ENCODE measurements at places on chromosomes 16 and 17.

GRCh38 chr17:9200699-9201359 lies 179.5 kb downstream of the NTN1 start:
- DNase-seq: no peak

- no peak for DNase-seq
These were observed 28.0 kb upstream of the MAF start for GRCh38 chr16:79628501-79628975.

GRCh38 chr17:80731323-80731722 lies 186.7 kb downstream of the RPTOR start:
- no peak for DNase-seq

DNA sequence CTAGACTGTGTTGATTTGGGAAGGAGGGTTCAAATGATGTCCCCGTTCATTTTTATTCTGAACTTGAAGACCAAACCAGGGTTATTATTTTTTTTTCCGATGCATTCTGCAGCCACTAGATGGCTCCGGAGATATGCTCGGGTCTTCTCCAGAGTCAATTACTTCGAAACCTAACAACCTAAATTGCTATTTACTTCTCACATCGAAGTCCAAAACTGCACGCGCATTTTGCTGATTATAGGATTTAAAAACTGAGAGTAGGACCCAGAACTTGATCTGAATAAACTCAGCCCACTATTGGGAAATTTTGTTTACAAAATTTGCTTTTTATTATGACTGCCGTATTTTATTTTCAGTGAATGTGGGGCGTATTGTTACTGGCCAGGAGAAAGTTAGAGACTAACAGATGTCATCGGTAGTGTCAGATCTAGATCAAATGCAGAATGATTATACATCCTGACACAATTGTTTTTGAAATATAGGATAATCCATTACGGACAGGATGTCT lies 263.8 kb downstream of the HS3ST3A1 start:
- peak; percentile 2 for DNase-seq

DNA sequence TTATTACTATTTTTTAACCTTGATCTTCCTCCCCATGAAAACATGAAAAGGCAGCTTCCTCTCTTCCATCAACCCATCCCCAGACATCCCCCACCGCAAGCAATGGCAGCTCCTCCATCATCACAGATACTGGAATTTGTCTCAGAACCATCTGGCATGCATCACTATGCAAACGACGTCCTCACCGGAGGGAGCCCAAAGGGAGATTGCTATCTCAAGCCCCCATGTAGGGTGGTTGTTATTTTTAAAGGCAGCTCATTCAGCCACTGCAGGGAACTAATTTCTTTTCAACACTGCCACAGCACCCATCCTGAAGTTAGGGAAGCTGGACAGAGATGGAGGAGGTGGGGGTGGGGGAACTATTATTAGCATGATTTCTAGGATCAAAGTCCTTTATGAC lies 222.5 kb downstream of the FOXL1 start:
- DNase-seq: no peak

DNA sequence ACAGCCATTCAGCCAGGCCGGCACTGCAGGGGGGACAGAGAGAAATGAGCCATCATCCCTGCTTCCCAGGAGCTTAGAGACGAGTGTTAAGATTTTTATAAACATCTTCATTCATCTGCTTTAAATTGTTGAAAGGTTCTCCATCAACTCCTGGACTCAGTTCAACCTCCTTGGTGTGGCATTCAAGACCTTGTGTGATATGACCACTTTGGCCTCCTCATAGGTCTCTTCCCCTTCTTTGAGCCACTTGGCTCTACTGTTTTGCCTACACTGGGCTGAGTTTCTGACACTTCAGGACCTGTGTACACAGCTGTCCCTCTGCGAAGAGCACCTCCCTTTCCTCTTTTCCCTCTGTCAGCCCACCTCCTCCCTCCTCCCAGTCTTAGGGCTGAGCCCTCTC lies 4.3 kb downstream of the DOC2B start:
- no peak for DNase-seq

DNA sequence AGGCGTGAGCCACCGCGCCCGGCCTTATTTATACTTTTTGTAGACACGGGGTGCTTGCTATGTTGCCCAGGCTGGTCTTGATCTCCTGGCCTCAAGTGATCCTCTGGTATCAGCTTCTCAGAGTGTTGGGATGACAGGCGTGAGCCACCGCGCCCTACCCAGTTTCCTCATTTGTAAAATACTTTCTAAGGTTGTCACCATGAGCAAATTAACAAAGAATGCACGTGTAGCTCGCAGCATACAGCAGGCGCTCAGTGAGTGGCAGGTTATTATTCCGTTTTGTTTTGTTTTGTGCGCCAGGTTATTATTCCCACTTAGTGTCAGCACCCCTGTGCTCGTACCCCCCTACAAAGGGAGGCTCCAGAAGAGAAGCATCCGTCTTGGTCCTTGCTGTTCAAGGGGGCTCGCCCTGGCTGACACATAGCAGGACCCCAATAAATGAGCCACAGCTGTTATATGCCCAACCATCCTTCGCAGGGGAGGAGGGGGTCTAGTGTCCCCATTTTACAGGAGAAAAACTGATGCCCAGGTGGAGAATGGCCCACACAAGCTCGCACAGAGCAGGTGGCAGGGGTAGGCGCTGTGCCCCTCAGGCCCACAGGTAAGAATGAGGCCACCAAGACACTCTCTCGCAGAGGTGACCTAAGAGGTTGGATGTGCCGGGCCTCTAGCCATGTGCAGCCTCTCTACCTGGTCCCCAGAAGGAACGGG lies 686 bp upstream of the MIEF2 start:
- DNase-seq: no peak

DNA sequence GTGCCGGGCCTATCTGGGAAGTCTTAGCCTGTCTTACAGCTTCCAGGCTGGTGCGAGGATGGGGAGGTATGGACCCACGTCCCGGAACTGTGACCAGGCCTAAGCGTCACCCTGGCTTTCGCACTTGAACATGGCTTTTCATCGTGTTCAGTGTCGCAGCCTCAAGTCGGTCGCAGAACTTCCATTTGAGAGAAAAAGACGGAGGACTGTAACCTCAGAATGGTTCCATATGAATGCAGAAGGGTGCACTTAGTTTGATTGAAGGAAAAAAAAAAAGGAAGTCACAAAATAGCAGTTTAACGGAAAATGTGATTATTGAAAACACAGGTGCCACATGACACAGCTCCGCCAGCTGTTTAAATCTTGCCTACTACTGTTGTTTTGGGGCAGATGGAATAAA lies 30.2 kb upstream of the JPT2 start:
- DNase-seq: no peak

DNA sequence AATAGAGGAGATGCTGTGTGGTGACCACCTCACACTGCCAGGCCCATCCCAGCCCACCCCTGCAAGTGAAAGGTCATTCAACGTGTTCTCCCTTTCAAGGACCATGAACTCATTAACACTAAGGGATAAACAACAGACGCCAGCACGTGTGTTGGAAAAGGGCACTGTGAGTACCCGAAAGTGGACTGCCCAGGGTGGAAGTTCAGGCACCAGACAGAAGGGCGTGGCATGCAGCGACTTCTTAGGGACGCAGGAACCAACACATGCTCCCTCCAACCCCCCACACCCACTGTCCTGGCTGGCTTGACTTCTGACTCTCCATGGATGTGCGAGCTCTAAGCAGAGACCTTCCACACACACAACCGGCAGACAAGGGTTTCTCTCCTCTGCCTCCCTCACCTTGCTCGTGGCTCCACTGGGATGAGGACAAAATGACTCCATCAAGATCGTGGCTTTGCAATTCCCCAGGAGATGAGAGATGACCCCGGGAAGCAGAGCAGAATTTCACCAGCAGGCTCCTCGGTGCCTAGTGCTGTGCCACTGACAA lies 11.0 kb downstream of the UBALD1 start:
- no peak for DNase-seq

DNA sequence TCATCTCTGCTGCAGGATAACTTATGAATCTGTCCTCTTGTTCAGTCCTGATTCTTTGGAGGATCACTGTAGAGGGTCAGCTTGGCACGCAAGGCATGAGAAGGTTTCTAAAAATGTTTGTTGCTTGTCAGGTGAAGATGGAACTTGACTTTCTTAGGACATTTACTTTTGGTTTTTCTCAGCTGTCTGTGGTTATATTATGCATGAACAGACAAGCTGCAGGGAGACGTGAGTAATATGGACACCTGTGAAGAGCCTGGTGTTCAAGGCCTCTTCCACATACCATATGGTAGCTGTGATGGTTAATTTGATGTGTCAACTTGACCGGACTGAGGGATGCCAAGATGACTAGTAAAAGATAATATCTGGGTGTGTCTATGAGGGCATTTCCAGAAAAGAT lies 270.2 kb upstream of the CPHXL start:
- no peak for DNase-seq

DNA sequence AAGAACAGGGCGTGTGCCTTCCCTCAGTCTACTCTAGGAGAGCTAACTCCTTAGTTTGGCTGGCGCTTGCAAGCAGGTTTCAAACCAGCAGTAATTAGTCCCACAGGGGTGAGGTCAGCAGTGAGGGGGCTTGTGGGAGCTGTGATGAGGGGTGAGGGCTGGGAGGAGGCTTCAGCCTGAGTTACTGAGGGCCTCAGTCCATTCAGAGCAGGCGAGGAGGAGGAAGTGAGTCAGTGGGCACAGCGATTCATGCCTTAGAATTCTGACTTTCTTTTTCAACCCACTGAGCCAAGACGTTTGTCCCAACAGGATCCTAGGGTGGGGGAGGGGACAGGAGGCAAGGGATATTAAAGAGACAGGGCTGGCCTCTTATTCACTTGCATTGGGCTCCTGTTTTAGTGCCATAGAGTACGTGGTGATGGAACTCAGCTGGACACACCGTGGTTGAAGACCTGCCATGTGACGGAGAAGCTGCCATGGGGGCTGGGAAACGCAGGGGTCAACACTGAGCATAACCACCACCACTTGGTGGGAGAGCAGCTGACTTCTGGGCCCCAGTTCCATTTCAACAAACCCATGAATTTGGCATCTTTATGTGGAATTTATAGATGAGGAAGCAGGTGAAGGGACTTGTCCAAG lies 8.3 kb upstream of the ITGA3 start:
- no peak for DNase-seq

DNA sequence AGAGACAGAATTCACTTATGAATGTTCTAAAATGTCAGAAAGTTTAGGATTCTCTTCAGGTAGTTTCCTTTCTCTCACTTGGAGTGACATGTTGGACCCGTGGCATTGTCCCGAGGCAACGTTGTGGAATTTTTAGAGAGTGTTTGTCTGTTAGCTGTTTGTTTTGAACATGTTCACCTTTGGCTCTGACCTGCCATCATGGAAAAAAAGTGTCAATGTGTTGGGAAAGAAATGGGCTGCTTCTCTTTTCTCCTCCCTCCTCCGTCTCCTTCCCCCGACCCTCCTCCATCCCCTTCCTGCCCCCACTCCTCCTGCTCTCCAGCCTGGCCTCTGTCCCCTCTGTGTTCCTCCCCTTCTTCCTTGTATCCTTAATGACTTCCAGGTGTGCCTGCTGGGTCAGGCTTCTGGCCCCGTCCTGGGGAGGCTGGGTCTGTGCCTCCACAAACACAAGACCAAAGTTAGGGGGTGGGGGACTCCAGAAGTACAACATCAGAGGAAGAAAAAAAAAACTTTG lies 463.1 kb downstream of the MAF start:
- DNase-seq: no peak

GRCh38 chr16:22424161-22424937 lies 49.9 kb upstream of the CDR2 start:
- no peak for DNase-seq

DNA sequence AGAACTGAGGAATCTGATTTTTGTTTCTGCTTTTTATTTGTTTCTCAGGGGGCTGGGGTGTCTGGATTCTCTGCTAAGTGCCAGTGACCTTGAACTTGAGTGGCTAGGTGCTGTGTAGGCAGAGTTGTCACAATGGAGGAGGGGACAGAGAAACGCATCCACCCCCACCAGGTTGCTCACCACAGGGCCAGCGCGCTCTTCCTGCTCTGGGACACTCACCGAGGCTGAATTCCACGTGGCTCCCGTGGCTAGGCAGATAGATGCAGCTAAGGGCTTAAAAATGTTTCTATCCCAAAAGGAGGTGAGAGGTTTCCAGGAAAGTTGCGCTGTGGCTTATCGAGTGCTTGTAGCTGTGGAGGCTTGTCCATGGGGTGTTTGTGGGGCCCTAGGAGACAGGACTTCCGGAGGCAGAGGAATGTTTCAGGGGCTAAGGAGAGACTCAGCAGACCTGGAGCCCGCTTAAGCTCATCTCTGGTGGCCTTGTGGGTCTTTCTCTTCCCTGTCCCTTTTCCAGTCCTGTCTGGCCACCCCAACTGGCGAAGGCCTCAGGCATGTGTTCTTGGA lies 36.8 kb downstream of the ADCY7 start:
- no peak for DNase-seq

DNA sequence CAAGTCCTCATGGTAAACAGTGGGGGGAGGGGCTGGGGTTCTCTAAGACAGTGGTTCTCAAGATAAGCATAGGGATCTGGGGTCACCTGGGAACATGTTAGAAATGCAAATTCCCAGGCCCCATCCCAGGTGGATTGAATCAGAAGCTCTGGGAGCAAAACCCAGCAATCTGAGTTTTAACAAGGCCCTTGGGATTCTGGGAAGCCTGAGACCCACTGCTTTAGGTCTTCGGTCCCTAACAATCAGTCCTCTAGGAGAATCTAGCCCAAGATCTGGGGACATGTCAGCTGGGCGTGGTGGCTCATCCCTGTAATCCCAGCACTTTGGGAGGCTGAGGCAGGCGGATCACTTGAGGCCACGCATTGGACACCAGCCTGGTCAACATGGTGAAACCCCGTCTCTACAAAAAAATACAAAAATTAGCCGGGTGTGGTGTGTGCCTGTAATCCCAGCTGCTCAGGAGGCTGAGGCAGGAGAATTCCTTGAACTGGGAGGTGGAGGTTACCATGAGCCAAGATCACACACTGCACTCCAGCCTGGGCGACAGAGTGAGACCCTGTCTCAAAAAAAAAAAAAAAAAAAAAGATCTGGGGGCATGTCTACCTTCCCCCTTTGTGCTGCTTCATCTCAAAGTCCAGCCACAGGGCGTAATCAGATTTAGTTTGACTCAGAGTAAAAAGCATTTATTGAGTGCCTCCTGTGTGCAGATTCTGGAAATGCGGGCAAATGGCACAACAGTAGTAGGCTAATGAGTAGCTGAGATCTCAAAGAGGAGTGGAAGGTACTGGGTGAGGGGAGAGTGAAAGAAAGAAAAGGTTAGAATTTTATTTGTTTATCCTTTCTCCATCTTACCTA lies 8.8 kb upstream of the NR1D1 start:
- DNase-seq: no peak

GRCh38 chr17:43772877-43773648 lies 5.7 kb downstream of the DUSP3 start:
- no peak for DNase-seq

DNA sequence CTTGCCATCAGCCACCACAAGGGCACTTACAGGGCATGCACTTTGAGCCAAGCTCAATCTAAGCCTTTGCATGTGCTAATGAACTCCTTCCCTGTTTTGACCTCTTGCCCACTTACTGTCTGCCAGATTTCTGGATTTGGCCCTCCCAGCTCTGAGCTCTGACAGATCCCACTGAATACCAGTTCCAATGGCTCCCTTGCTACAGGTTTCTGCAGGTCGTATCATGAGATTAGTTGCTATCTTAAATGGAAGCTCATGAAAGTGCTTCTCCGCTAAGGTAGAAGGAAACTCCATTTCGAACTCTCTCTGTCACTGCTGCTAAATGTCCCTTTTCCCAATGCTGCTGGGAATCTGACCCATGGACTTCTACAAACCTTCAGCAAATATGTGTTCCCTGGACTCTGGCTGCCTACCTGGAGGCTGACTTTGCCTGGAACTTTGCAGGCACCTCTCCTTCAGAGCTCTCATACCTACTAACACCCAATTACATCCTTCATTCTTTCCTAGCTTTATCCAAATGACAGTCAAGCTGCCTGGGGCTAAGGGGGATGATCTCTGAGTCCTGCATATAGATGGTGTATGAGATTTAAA lies 23.5 kb upstream of the TOB1 start:
- no peak for DNase-seq

All from DMS153 (cell line).